Mammary microvascular endothelial cell (primary cell): ENCODE measurements at places on chromosomes 2 and 18. TPM values are rescaled to one million over a fixed set of nuclear protein-coding genes. Genes with fewer than 3 reads are reported as not detected.

Gene DTNA
- total RNA-seq: 3.4 and 4.9 TPM in 2 replicates

Gene AQP12A
- total RNA-seq: not detected in 2 replicates

Gene RIOK3
- total RNA-seq: 45.0 and 49.8 TPM in 2 replicates

Gene CD8B2
- total RNA-seq: not detected in 2 replicates

Gene UGT1A3
- not detected in 2 replicates for total RNA-seq

Gene NPPC
- total RNA-seq: not detected in 2 replicates

Gene GKN2
- 0.20 TPM in 1 of 2 replicates, not detected in the other for total RNA-seq

Gene NUP35
- 18.7 and 21.9 TPM in 2 replicates for total RNA-seq

Gene LANCL1
- total RNA-seq: 20.4 and 24.2 TPM in 2 replicates

Gene XIRP2
- total RNA-seq: 0.20 and 0.27 TPM in 2 replicates

Gene STARD6
- not detected in 2 replicates for total RNA-seq

Gene EHD3
- 4.4 and 5.4 TPM in 2 replicates for total RNA-seq
